ENCODE measurements at places on chromosomes 1 and 21.

- no peak for DNase-seq
These were observed 543 bp downstream of the KRTAP12-4 start for GRCh38 chr21:44653656-44654575.

DNA sequence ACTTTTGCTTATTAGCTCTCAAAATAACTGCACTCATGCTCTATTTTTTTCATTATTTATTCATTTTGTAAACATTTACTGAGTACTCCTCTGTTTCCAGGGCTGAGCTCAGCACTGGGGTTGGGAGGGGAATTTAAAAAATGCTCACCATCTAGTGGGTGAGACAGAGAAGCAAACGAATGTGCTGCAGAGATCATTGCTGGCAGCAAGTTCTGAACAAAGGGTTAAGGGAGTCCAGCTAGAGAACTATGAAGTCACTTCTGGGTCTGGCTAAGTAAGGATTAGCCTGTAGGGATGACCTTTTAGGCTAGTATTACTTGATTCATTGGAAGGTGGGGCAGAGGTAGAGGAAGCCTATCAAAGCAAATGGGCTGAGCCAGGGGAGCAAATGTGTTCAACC is 99.1 kb upstream of the ZNF644 start:
- no peak for DNase-seq

GRCh38 chr1:169488157-169488556 is 2.4 kb upstream of the SLC19A2 start:
- DNase-seq: no peak

DNA sequence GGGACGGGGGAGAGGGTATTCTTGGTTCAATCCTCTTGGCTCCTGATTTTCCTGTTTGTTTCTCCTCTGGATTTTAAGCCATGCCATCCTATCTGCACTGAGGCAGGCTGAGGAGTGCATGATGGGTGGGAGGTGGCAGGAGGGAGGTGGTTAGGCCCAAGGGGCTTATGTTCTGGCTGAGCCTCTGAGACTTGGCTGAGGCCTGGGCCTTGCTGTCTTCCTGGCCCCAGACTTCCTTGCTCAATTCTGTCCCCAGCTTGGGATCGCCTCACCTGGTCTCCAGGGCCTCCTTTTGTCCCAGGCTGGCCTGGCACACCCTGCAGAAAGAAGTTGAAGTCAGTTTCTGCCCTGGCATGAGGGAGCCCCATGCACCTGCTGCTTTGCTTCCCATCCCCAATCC is 11.2 kb downstream of the COL9A2 start:
- no peak for DNase-seq

GRCh38 chr21:36022427-36023091 is 37.8 kb downstream of the SETD4 start:
- DNase-seq: no peak

DNA sequence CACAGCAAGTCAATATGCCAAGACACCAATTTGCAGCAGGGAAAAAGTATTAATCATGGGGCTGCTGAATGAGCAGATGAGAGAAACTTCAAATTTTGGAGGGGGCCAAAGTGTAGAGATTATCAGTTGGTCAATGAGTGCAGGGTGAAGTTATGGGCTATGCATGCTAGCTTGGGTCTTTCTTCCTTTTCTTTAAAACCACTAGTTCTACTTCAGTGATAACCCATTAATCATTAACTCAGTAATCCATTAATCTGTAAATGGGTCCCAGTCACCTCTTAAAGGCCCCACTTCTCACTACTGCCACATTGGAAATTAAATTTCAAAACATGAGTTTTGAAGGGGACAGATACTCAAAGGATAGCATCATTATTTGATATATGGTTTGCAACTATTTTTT is 688.6 kb upstream of the ADGRL4 start:
- no peak for DNase-seq

DNA sequence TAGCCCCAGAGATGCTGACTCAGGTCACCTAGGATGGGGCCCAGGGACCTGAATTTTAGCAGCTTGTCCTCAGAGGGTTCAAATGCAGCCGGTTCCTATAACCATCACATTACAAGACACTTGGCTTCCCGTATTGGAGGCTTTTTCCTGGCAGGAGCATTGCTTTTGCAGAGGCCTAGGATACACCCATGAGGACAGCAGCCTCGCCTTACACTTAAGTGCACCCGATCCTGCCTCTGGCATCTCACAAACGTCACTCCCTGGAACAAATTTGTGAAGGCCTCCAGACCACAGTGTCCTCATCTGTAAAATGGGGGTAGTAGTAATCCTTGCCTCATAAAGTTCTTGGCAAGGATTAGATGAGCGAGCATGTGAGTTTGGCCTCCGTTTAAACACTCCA is 130.0 kb downstream of the KAZN start:
- no peak for DNase-seq

DNA sequence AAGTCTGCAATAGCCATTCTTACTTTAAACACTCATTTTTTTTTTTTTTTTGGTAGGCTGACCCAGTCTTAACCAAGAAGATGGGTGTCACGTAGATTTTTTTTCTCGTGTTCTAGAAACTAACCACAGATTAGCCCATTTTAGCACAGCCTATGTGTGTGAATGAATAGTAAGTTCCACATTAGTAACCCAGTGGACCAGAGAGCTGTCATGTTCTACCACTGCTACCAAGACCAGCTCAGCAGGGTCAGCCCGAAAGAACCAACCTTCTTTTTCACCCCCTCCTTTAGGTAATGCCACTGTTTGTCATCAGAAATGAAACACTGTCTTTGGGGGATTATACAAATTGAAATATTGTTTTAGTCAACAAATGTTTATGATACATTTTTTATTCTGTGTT is 221.1 kb upstream of the PLXNA2 start:
- DNase-seq: no peak

GRCh38 chr1:28370239-28371009 is 884 bp downstream of the PHACTR4 start:
- peak; percentile 29 for DNase-seq

DNA sequence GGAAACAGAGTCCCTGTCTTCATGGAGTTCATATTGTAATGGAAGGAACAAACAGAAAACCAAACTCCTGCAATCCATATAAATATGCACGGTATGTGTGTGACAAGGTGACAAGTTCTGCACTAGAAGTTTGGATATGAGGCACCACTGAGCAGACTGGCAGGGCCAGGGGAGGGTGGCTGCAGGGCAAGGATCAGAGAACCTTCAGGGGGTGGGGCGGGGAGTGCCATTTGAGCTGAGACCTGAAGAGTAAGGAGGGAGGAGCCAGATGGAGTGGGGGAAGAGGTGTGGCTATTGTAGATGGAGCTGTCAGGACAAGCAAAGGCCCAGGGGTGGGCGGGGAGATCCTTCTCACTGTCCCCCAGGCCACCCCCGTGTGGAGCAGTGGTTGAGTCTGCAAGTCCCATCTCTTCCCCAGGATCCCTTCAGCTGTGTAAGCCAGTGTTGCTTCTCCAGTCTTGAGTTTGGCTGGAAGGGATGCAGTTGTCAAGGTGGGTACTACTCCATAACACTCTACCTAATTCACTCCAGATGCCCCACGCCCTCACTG is 76.4 kb downstream of the ATP5PO start:
- no peak for DNase-seq
